ENCODE measurements at places on chromosomes 12 and 14.

GRCh38 chr12:5220835-5221234, 177.2 kb downstream of the KCNA5 start:
- DNase-seq: no peak

GRCh38 chr14:63045234-63045611, at the start of gene KCNH5:
KCNH5 (minus strand) TSS chr14:63045458; CDS start chr14:63045186, 272 bp downstream.
- peak; percentile 35 for DNase-seq

DNA sequence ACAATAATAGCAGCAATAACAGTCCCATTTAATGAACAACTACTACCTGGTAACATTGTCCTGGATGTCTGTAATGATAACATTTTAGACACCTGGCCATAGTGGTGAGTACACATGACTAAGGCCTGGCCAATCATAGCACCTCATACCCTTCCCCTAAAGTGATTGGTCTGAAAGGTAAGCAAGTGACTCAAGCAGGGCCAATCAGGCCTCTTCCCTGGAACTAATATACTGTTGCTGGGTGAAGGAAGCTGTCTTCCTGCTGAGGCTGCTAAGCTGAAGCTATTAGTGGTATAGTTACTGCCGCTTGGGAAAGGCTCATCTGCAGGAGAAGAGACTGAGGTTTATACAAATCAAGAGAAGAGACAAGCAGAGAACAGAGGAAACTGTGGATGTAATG, 18.7 kb upstream of the NOS1 start:
- no peak for DNase-seq

DNA sequence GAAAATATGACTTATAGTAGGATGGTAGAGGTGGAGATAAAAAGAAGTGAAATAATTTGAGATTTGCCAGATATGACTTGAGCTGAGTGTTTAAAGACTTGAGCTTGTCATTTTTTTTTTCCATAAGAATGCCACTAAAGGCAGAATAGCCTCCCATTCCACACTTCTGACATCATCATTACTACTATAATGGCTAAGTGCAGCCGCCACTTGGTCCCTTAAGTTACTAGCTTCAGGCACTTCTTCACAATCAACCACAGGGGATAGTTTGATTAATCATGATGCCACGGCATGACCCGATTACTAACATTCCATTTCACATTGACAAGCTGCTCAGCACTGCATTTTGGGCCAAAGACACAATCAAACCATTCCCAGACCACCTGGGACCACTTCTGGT, 127.9 kb downstream of the EFCAB11 start:
- DNase-seq: no peak

- no peak for DNase-seq
Observed at GRCh38 chr12:39331539-39332261, 111.2 kb downstream of the KIF21A start.

DNA sequence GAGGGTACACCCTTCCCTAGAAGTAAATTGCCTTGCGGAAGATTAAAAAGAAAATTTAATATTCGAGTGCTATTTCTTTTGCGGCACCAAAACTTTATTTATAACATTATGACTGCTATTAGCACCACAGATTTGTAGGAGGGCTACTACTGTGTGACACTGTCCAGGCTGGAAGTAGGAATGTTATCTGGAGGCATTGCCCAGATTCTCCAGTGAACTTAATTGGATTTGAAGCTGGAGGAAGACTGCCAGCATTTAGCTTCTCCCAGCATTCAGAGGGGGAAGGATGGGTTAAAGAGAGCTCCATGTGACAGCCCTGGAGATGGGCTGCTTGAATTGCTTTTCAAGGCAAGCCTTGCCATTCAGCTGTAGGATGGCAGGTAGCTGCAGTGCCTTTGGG, 107.0 kb upstream of the RBM19 start:
- no peak for DNase-seq

DNA sequence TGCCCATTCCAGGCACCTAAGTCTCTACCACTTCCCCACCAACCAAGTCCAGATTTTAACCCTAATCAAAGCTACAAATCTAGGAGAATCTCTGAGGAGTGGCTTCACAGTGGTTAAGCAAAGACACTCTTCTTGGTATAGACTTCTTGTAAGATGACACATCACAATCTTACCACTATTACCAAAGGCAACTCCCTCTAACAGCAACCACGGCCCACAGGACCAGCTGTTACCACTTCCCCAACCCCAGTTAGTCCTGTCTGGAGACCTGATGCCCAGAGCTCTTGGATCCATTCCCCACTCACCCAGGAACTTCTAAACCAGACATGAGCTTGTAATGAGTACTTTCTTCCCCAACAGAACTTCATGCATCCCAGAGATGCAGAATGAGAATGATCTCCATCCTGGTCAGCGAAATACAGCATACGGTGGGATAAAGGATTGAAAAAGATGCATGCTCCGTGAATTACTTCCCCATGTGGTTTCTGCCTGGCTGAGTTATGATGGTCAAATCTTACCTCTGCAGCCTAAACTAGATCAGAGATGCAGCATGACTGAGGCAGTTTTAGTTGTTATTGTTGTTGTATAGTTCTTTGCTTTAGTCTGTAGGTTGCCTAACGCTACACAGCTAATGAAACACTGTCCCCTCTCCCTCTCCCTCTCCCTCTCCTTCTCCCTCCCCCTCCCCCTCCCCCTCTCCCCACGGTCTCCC, 87.7 kb upstream of the FOXN3 start:
- no peak for DNase-seq

Data from left cardiac atrium (tissue), 4 donors.